ENCODE measurements at places on chromosomes 4 and X.

- DNase-seq, result no peak
Measured at GRCh38 chr4:5773271-5773555, 62.2 kb downstream of the EVC start.

GRCh38 chr4:37422102-37422501, 177.6 kb downstream of the NWD2 start:
- no peak for DNase-seq

DNA sequence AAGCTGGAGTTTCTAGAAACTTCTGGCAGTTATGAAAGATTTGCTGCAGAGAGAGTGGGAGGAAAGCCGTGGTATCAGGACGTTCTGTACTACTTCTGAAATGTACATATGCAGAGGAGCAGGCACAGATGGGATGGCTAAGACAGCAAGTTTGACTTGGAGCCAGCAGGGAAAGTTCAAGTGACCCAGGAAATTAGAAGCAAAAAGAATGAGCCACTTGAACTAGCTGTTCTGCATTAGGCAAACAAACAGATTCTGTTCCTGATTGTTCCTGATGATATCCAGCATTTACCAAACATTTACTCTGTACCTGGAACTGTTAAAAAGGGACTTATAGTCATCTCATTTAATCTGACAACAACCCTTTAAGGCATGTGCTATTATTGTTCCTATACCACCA, 41.4 kb upstream of the CXCL13 start:
- no peak for DNase-seq

DNA sequence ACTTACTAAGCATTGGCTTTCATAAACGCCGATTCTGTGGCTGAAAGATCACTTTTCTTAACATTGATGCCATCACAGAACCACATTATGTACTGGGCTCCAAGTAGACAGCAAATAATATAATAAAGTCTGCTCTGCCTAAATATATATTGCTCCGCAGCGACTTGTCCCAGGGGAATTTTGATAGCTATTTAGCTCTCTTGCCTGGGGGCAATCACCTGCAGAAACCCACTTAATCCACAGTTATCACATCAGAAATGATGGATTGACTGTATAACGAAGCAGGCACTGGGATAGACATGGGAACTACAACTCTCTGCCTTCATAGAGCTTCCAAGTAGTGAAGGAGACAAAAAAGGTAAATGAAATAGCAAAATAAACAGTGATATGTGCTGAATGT, 48.0 kb upstream of the MYOZ2 start:
- DNase-seq, result no peak

GRCh38 chrX:49921109-49921508, 1.3 kb upstream of the CLCN5 start:
- DNase-seq, result no peak

GRCh38 chr4:171812333-171812664, 905 bp upstream of the GALNTL6 start:
- DNase-seq, result no peak

DNA sequence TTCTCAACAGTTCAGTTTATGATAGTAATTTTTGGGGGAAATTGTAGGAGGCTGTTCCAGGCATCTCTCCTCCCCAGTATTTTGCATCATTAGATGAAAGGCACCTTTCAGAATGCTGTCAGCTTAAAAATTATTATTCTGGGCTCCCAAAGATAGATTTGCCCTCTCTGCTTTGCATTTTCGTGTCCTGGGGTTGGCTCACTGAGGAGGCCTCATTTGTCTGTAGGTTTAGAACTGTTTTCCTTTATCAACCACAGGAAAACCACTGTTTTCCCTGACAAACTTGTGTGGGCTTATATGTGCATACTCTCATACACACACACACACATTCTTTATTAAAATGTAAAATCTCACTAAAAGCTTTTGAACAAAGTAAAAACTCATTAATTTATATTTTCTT, 197.2 kb upstream of the VCX3A start:
- no peak for DNase-seq

GRCh38 chr4:11165052-11165451, 263.6 kb downstream of the HS3ST1 start:
- no peak for DNase-seq

DNA sequence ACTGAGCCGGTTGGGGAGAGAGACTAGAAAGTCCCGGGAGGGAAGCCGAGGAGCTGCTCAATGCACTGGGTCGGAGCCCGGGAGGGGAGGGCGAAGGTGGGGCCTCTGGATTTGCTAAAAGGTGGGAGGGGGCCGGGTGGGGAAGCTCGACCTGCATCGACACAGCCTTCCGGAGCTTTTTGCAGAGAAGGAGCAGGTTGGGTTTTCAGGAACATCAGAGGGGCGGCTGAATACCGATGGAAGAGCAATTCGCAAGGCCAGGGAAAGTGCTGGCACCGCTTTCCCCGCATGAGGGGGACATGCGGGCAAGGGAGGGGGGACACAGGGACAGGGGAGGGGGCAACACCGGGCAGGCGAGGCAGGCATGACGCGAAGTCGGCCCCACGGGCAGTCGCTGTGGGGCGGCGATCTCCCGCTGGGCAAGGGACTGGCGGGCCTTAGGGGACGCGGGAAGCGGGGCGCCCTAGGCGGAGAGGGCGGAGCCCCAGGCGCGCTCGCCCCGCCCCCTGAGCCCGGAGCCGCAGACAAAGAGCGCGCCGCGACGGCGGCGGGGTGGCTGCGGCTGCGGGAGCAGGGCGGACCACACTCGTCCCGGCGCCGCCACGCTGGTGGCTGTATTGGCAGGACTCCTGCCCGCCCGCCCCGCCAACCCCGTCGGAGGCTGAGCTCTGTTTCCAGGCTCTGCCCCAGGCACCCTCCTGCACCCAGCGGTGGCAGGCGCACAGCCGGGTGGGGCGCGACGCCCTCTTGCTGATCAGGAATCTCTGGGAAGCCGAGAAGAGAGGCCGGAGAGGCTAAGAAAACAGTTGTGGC, 11.6 kb downstream of the PDZD4 start:
- DNase-seq, result no peak

GRCh38 chrX:97230948-97231347, 347.2 kb downstream of the RPA4 start:
- DNase-seq, result no peak

DNA sequence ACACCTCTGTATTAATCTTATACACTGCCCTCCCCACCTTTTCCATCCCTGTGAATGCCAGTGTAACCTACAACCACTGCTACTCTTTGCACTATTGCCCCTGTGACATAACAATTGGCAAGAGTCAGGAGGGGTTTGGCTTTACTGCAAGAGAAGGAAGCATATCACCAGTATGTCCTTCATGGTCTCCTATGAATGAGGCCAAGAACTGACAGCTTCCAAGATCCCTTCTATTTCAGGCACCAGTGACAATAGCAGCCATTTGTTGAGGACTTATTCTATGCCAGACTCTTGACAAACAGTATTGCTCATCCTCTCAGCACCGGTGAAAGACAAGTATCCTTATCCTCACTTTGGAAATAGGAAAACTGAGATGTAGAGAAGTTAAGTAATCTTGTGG, 363.9 kb downstream of the MID1IP1 start:
- DNase-seq, result no peak

DNA sequence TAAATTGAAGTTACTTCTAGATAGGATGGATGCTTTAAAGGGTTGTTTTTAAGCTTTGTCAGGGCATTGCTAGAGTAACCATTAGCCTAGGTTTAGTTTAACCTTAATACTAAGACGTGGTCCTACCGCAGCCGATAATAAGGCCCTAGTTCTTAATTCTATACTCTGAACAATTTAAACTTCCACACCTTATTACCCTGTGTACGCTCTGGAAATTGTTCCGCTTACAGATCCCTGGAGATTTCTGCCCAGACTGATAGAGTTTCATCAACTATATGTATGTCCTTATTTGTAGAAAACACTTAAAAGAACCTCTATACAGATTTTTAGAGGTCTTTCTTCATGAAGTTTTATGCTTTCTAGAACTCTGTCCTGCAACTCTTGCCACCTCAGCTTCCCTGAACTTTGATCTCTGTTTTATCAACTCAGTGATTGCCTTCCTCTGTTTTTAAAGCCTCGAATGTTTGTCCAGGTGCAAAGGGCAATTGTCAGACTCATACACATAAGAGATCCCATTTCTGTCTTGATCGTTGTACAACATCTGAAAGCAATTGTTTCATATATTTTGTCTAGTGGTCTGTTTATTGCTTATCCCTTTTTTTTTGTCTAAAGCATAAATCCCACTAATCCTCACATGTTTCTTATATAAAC, 71.1 kb upstream of the VCX start:
- DNase-seq, result no peak

- DNase-seq, result no peak
Measured at GRCh38 chr4:109973529-109973905, 60.8 kb downstream of the EGF start.

- DNase-seq, result no peak
Measured at GRCh38 chr4:15434676-15435075, 6.8 kb downstream of the C1QTNF7 start.

DNA sequence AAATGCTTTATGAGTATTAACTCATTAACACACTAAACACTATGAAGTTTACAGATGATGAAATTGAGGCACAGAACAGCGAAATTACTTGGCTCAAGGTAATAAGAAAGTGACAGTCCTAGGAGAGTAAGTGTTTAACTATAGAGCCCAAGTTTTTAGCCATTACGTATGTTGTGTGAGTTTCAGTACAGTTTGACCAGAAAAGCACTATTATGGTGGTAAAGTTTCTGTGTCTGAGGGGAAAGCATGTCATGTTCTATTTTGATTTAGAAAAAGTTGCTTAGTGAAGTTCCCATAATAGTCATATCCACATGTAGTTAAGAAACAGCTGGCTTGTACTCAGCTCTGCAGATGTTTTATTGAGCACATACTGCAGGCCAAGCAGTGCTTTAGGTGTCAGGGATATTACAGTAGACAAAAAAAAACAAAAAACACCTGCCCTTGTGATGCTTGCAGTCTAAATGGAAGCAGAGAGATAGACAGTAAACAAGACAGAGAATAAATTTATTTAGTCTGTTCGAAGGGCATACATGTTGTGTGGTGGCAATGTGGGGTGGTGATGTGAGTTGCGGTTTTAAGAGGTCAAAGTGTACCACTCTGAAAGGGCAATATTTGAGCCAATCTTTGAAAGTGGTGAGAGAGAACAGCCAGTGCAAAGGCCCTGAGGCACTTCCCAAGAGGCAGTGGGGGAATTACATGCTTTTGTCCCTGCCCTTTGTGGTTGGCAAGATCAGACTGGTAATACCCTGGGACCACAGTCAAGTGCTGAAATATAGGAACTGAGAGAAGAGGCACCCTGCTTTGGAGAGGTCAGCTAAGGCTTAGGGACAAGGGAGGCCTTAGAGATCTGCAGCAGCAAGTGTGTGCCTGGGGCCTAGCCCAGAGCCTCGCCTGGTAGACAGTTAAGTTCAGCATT, 6.2 kb downstream of the TMEM131L start:
- no peak for DNase-seq

- no peak for DNase-seq
Measured at GRCh38 chr4:141388481-141388880, 167.8 kb downstream of the ZNF330 start.

All from stimulated activated CD8-positive, alpha-beta memory T cell treated with anti-CD3 and anti-CD28 coated beads, Interleukin-4, amount 100 ng/mL, for 4 hours (primary cell).